ENCODE measurements at places on chromosomes 3 and 15.
A peak's percentile ranks its signal among the peaks of the same experiment; 100 is the strongest.

- DNase-seq, result peak; percentile 58
Measured at GRCh38 chr15:91302588-91303439, 202.8 kb downstream of the SV2B start.

GRCh38 chr15:63448266-63448665 lies 56.1 kb upstream of the USP3 start:
- no peak for DNase-seq

DNA sequence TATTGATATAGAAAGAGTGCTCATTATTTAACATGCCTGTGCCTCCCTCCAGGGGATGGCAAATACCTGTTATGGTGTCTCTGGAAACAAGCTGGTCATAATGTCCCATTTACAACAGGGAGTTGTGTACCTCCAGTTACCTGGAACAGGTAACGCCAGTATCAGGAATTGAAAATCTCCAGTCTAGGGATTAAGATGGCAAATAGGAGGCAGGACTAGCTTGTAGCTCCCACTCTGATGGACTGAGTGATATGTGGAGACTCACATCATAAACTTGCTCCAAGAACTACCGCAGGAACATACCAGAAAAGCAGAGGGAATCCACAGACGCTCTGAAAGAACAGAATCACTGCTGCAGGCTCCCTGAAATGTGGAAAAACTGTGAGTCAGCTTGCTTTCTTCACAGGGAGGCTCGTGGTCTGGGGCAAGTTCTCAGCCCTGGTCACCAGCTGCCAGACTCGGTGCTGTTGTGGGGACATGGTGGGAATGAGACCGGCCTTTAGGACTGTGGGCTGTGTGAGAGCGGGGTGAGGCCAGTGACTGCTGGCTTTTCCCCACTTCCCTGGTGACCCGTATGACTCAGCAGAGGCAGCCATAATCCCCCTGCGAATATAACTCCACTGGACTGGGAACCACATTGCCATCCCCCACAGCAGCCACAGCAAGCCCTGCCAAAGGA lies 97.4 kb downstream of the KCNAB1 start:
- no peak for DNase-seq

DNA sequence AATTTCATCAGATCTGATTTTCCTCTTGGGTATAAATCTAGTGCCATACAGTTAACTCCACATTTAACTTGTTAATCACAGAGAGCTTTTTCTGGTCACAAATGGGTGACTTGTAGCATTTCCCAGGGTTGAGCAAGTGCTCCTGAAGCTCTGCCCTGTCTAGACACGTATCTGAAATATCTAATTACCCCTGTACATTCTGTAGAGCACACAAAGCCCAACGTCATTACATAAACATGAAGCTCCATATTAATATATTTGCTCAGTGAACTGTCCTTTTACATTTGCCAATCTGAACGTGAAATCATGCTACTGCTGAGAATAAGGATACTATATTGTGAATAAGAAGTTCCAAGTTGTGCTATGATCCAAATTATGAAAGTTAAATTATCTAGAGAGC lies 49.0 kb downstream of the THBS1 start:
- DNase-seq, result no peak

- no peak for DNase-seq
Measured at GRCh38 chr3:149815321-149815720, 2.3 kb downstream of the RNF13 start.

DNA sequence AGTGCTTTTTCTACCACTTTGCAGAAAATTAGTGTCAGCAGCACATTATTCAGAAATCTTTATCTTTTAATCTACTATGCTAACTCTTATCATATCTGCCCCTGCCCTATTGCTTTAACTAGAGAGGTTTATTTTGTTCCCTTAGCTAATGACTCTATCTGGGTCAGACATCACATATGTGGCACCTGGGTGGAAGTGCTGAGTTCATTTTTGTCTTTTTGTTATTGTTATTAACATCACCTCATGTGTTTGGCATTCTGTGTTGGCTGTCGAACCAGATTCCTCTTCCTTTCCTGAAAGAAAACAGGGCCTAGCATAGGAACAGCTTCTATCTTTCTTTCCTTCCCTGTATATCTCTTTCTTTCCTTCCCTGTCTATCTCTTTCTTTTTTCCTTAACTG lies 100.7 kb downstream of the RBMS3 start:
- no peak for DNase-seq

GRCh38 chr3:124826703-124827102 lies 60.5 kb downstream of the ITGB5 start:
- DNase-seq, result no peak

DNA sequence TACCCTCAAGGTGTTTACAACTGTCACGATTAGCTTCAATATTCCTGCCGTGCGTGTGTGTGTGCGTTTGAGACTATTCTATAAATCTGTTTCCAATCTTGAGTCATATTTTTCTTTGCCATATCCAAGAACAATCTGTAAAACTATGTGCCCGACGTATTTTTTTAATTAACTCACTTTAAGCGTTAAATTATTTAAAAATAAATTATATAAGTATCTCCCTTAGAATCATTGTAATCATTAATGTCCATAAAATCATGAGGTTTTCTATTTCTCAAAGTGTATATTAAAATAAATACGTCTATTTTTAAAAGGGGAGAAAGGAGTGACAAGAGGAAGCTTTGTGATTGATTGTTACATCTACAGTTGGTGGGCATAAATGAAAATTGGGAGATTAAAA lies 2.9 kb downstream of the SETMAR start:
- DNase-seq, result no peak

DNA sequence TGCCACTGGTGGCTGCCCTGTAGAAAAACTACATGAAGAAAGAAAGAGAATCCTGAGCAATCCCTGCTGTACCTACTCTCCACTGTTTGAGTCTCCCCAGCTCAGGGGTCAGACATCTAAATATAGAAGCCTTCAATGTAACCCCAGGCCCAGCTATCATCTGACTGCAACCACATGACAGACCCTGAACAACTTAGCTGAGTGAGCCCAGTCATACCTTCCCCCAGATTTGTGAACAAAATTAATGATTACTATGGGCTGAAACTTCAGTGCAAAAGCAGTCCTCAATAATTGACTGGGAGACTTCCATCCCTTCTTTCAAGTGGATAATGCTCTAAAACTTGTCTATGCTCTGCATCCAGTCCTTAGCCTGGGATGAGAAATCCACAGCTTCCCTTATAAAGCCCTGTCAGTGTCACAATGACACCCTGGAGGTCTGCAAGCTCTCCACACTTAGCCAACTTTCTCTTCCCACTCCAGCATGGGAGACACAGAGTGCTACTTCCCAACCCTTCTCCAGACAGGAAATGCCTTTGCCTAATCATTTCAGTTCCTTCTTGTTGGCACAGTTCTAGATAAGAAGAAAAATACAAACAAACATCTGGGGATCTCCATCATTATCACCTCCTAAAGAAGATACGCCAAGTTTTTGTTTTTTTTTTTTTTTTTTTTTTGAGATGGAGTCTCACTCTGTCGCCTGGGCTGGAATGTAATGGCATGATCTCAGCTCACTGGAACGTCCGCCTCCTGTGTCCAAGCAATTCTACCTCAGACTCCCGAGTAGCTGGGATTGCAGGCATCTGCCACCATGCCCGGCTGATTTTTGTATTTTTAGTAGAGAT lies 198.5 kb upstream of the GADL1 start:
- no peak for DNase-seq

DNA sequence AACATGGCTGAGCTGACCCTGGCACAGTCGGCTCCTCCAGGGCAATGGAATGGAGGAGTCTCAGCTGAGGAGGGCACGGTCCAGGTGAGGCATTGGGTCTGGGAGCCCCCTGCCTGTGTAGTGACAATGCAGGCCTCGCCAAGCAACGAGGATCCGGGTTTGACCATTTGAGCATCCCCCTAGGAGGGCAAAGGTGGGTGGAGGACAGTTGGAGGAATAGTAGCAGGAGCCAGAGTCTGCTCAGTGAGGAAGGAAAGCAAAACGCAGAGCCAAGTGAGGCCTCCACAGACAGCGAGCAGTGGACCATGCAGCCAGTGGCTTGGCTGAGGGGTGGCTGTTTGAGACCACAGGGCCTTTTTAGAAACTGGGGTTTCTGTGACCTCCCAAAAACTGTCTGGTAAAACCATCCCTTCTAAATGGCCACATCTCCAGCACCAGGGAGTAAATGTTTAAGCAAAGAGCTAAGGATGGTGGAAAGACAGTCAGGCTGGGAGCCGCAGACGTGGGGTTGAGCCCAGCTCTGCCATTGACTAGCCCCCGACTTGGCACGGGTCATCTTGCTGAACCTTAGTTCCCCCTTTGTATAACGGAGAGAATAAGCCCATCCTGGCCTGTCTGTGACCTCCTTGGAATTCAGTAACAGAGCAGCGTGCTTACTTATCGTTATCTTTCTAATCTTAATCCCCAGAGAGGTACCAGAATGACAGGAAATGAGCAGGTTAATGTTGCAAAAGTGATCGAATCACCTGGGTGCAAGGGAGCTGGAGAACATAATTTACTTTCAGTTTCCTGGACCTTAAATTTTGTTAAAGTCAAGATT lies 46.8 kb downstream of the CMTM6 start:
- no peak for DNase-seq
